Testis (tissue), 5 donors: ENCODE measurements at places on chromosomes 4 and X.

DNA sequence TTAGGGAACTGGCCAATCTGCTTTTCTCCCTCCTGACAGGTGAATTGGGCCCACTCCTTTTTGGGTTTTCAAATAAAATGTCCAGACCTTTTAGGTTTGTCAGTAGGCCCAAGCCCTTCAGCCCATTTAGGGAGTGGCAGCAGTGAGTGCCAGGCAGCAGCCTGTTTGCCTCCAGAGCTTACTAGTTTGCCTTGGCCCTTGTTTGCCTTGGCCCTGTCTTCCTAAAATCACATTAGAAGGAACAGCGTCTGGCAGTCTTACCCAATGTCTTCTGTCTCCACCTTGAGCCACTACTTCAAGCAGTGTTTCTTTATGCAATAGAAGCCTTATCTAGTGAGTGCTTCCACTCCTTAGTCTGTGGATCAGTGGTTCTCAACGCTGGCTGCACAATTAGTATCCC lies 117.1 kb downstream of the TMEM164 start:
- DNase-seq: no peak

DNA sequence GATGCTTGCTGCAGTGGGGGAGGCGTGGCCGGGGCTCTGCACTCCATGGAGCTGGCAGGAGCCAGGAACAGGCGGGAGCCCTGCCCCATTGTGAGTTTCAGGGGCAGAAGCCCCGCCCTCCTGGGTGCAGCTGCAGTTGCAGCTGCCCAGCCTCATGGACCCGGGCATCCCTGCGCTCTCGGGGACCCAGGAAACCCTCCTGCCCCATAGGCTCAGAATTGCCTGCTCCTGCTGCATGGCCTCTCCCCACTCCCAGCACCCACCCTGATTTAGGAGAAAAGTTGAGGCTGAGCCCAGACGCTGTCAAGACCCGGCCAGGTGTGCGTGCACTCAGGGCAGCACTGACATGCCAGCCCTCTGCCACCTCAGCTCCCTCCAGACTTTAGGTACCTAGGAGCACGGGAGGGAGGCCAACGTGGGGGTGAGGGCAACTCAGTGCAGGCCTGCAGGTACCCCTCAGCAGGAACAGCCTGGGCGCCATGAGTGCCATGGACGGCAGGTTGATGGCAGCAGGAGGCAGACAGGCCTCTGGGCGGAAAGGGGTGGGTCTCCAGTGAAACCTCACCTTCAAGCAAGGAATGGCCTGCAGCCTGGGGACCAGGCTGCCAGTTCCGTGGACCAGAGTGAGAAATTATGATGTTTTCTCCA lies 67.2 kb upstream of the MAGEB2 start:
- DNase-seq: no peak

DNA sequence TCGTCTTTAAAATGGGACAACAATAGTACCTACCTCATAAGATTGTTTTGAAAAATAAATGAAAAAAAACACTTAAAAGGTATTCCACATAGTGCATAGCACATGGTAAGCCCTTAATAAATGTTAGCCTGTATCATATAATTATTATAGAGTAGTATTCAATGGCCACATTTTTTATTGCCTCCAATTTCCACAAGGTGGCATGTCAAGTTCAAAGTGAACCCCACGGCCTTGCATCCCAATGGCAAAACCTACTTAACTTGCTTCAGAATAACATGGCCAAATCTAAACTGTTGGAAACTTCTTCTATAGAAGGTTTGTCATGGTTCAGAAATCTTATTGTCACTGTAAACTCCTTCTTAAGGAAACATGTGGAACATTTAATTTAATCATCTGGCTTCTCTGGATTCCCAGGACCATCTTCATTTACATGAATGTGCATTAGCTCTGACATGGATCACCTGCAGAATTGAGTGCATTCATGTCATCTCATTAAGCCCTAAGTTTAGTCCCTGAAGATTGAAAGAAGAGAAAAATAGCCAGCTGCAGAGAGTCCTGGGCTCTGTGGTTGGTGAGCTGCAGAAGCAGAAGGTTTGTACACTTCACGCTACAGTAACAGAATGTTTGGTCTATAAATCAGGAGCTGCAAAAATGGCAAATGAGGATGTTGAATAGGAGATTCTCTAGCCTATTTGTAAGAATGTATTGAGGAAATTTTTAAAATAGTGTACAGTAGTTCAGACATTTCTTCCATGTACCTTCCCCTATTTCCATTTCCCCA lies 61.0 kb downstream of the ANXA3 start:
- DNase-seq: peak; percentile 61

DNA sequence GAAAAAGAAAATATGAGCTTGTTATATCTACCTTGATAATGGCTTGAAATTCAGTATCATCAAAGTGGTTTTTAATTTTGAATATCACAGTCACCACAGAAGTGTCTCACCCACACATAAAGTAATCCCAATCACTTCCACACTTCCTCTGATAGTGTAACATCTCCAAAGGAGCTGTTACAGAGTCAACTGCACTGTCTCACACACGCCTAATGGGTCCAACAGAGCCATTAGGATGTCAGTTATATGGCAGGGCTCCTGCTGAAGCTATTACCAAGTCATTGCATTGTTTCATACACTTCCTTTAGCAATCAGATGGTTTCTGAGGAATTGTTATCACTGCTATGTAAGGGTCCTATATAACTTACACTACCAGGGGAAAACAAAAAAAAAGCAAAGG lies 432.1 kb upstream of the TEX13C start:
- no peak for DNase-seq

- peak; percentile 67 for DNase-seq
Observed at GRCh38 chrX:49840679-49841078, 11.6 kb downstream of the PAGE4 start.

- no peak for DNase-seq
Observed at GRCh38 chrX:71256856-71257255, 2.9 kb upstream of the ZMYM3 start.

DNA sequence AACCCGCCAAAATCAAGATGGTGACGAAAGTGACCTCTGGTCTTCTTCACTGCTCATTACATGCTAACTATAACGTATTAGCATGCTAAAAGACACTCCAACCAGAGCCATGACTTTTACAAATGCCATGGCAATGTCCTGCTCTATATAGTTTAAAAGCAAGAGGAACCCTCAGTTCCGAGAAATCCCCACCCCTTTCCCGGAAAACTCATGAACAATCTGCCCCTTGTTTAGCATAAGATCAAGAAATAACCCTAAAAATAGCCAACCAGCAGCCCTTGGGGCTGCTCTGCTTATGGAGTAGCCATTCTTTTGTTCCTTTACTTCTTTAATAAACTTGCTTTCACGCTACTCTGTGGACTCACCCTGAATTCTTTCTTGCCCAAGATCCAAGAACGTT lies 463.5 kb upstream of the FAM241A start:
- no peak for DNase-seq

DNA sequence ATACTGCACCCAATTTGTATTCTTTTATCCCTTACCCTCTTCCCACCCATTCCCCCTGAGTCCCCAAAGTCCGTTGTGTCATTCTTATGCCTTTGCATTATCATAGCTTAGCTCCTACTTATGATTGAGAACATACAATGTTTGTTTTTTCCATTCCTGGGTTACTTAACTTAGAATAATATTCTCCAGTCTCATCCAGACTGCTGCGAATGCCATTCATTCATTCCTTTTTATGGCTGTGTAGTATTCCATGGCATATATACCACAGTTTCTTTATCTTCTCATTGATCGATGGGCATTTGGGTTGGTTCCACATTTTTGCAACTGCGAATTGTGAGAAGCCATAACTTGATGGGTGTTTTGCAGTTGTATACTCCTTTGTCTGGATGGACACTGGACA lies 62.8 kb downstream of the FHIP1A start:
- no peak for DNase-seq

DNA sequence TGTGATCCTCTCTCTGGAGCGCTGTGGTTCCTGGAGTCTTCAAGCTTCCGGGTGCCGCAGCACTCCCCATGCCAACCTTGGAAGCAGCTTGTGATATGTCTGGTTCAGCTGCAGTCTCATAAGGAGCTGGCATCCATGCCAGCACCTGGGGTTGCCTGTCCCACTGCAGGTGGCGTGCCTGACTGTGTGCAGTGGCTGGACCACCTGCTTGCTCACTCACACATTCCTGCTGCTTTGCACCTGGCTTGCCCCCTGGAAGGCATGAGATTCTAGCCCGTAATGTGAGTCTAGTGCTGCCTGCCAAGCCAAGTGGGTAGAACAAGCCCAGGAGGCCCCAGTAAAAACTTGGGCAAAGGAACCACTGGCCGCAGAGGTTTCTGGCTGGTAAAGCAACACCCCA lies 687.2 kb upstream of the AADAT start:
- DNase-seq: no peak

- no peak for DNase-seq
Observed at GRCh38 chrX:531611-531936, 99.0 kb upstream of the SHOX start.

- no peak for DNase-seq
Observed at GRCh38 chrX:121649417-121649816, 602.0 kb downstream of the GLUD2 start.

DNA sequence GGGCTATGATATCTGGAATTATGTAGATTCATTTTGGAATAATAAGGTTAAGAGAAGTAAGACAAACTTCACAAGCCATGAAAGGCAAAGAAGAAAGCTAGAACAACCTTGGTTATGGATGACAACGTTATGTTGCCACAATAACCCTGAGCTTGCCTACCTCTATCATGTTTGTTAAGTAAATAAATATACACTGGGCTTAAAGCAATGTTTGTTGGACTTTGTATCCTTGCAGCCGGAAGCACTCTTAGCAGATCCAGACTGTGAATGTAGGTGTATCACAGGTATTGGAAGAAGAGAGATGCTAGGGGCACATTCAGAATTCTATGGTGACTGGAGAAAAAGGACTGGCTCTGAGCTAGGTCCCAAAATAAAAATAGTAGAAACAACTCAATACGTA lies 214.4 kb downstream of the HS3ST1 start:
- no peak for DNase-seq

GRCh38 chrX:46559062-46559461 lies 13.8 kb upstream of the ZNF674 start:
- DNase-seq: no peak

DNA sequence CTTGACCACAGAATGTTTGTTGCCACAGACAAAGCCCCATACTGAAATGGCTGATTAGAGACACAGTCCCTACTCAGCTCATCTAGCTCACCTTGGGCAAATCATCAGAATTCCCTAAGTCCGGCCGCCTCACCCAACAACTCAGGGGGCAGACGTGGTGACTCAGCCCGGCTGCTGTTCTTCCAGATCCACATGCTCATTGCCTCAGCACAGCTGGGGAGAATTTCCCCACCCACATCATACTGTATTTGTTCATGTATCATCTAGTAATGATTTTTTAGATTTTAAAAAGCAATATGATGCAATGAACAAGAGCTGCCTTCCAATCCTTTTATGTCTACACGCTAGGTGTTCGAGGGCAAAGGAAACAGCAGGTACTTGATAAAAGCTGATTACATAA lies 333.8 kb upstream of the TENM3 start:
- no peak for DNase-seq

- DNase-seq: no peak
Observed at GRCh38 chrX:124530803-124531202, 184.4 kb downstream of the SH2D1A start.

DNA sequence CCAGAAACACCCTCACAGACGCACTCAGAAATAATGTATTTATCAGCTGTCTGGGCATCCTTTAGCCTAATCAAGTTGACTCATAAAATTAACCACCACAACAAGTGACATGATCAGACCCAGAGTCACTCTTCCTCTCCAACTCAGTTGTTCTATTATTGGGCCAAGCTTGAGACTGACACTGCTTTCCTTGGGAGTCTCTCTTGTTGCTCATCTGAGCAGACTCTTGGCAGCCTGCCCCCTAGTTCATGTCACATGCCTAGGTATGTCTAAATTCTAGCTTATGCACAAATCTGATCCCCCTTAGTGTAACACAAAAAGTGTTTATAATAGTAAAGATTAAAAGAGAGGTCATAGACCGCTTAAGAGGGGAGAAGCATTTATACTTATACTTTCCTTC lies 72.6 kb upstream of the ADAMTS3 start:
- no peak for DNase-seq

- DNase-seq: no peak
Observed at GRCh38 chr4:99848591-99849001, 32.0 kb downstream of the DAPP1 start.

DNA sequence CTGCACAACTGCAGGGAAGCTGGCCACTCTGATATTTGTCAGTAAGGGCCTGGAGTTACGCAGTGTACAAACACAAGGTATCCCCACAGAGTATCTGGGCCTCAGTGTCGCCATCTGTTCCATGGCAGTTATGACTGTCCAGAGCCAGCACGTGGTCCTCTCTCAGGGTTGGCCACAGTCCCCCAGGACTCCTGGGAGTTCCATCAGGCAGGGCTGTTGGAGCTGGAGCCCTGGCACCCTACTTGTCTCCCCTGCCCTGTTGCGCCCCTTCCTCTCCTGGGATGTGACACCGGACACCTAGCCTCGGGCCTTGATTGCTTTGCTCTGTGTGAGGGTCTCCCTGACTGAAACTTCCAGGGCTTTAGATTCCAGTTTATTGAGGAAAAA lies 8.4 kb downstream of the HTRA3 start:
- no peak for DNase-seq

DNA sequence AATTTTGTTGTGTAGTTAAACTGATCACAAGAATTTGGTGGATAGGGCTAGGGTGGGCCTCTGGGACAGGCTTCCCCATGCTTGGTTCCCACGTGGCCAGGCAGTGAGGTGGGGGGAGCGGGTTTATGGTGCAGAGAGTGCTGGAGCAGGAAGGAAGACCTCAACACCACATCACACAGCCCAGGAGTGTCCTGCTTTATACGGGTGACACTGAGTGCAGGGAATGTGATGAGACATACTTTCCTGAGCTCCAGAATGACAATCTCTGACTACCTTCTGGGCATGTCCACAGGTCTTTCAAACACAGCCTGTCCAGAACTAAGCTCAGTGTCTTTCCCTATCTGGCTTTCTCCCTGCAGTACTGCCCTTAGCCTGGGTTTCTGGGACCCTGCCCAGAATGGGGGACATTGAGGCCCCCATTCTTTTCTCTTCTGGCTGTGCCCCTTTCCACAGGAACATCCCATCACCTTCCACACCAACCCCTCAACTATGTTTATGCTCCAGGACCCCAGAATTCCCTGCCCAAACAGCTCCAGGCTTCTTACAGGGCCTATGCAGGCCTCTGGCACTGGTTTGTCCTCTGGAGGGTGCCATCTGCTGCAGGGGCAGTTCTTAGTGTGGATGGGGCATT lies 36.5 kb upstream of the RASL11B start:
- DNase-seq: no peak

DNA sequence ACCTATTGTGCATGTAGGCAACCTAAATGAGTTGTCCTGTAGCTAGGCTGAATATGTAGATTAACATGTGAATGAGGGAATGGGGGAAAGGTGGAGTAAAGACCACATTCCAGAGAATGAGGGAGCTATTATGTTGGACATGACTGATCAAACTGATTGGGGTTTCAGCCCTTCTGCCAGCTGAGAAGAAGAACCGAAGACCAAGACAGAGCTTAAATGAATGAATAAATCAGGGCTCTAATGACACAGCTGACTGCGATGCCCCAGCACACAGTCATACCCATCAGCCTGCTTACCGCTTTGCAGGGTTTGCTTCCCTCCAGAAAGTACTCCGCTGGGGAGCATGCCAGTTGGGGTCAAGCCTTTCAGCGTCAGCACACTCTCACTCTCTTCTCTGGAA lies 315.4 kb downstream of the PPP3CA start:
- no peak for DNase-seq
